ENCODE measurements at places on chromosomes 13 and 19.

GRCh38 chr13:109667056-109667455 is 119.3 kb downstream of the IRS2 start:
- no peak for DNase-seq

DNA sequence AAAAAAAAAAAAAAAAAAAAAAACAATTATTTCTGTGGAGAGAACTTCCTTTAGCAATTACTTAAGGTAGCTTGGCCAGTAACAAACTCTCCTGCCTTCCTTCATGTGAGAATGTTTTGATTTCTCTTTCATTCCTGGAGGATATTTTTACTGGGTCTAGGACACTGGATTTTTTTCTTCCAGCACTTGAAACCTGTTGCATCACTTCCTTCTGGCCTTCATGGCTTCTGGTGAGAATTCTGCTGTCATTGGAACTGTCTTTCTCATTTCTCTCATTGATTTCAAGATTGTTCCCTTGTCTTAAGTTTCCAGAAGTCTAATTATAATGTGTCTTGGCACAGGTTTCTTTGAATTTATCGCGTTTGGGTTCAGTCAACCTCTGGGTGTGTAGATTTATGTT is 19.3 kb upstream of the RAB20 start:
- DNase-seq, result no peak

GRCh38 chr19:35143231-35143715 is at the start of gene FXYD7:
TSS of gene FXYD7 (plus strand) at chr19:35143255. CDS start at chr19:35143334, 79 bp downstream.
- no peak for DNase-seq

- no peak for DNase-seq
These were observed 74.9 kb downstream of the WTIP start for GRCh38 chr19:34556488-34556887.

- no peak for DNase-seq
These were observed 20.7 kb upstream of the KLF5 start for GRCh38 chr13:73038064-73038463.

- no peak for DNase-seq
These were observed 112.5 kb upstream of the SLC7A1 start for GRCh38 chr13:29707876-29708543.

- DNase-seq, result no peak
These were observed 25.7 kb upstream of the TPP2 start for GRCh38 chr13:102571075-102571474.

DNA sequence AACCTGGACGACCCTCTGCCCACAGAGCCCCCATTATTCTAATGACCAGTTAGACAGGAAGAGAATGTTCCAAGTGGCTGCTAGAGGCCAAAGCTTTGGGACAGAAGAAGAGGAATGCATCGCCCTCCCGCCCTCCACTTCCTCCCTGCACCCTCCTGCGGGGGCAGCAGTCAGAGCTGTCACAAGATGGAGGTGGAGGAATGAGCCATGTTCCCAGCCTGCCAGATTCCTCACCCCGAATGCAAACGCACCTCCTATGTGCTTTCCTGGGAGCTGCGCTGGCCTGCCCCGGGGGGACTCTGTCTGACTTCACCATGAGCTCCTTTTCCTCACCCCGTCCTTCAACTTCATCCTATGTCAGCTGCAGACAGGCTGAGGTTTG is 1.7 kb downstream of the YJEFN3 start:
- no peak for DNase-seq

DNA sequence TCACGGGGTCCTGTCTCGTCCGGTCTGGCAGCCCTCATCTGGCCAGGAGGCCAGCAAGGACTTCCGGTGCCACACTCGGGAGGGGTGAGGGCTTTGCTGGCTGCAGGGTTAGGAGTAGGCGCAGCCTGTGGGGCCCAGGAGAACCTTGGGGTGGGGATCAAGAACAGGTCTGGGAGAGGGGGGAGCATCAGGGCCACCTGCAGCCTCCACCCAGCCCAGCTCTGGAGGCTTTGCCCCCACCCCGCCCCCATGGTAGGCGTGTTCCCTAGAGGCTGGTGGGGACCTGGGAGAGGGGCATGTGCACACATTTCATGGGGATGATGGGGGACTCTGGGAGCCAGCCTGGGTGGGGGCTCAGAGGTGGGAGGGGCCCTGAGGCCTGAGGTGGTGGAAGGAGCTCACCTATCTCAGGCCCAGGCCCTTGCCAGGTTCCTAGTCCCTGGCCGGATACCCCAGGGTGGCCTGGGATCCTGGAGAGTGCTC is 23.3 kb downstream of the WTIP start:
- DNase-seq, result no peak

GRCh38 chr13:90428522-90429210 is 918.8 kb upstream of the MIR17HG start:
- DNase-seq, result no peak

DNA sequence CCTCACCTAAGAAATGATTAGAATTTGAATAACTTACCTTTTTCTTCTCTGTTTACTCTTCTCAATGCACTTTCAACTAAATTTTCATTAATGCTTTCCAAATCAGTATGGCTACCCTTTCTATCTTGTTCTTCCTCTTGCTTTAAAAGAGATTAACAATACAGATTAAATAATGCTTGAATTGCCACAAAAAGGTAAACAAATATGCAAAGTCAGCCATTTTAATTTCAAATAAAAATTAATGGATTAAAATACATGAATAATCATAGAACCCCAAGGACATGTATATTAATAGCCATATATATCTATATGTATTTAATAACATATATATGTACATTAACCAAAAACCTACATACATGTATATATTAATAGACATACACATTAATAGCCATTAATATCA is 7.9 kb upstream of the NEK5 start:
- no peak for DNase-seq

GRCh38 chr19:33000910-33001309 is 28.9 kb downstream of the FAAP24 start:
- no peak for DNase-seq

DNA sequence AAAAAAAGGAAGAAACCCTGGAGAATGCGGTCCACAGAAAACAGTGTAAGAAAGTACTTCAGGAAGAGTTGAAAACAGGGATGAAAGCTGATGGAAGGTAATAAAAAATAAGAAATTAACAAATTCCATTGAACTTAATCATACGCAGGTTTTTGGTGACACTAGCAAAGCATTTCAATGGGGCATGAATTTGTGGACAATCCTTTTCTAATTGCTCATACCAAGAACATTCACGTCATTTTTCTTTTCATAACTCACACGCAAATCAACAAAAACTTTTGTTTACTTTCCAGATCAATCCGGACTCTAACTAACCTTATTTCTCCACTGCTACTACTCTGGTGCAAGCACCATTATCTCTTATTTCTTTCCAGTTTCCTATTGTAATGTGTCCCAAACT is 1195.0 kb downstream of the SLITRK5 start:
- no peak for DNase-seq

DNA sequence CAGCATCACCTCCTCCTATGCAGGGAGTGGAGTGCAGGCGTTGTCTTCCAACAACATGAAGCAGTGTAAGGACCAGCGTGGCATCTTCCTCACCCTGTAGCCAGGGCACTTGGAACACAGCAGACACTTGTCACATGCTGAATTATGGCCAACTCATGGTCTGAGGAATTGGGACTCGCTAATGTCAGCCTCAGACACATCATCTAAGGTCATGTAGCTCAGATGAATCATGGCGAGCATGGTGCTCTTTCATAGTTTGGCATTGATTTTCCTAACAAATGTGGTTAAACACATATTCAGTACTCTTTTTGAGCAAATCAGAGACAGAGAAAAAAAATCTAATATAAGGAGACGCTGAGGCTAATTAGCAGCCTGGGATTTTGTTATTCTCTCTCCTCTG is 99.6 kb upstream of the SGCG start:
- DNase-seq, result no peak

GRCh38 chr13:84730376-84730775 is 848.1 kb upstream of the SLITRK1 start:
- DNase-seq, result no peak

GRCh38 chr19:41869374-41869955 is 7.6 kb upstream of the CD79A start:
- no peak for DNase-seq

- DNase-seq, result no peak
These were observed 19.6 kb downstream of the RNF6 start for GRCh38 chr13:26202365-26202972.

GRCh38 chr19:43639519-43640423 is at the start of gene CADM4:
TSS of gene CADM4 (minus strand) at chr19:43639850. CDS start at chr19:43639790, 60 bp downstream.
- no peak for DNase-seq

GRCh38 chr19:18053576-18054219 is 33.0 kb downstream of the IL12RB1 start:
- no peak for DNase-seq

GRCh38 chr19:41541990-41542584 is 33.9 kb upstream of the CEACAM21 start:
- DNase-seq, result peak; percentile 77

DNA sequence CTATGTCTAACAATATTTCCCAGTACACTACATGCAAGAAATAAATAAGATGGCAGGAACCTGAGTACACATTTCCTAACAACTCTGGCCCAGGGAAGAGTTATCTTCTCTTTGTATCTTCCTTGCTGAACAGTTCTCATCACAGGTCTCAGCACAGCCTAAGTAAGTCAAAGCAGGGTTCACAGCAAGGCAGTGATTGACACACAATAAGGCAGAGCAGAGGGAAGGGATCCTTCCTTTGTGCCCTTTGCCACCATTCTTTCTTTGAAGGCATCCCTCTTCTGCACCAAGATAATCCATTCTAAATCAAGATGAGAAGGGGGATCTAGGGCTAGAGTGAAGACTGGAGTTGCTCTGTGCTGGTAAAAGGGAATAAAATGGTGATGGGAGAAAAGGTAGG is 73.4 kb upstream of the TRPC4 start:
- DNase-seq, result no peak

GRCh38 chr19:46737298-46737654 is 8.6 kb upstream of the FKRP start:
- DNase-seq, result no peak

DNA sequence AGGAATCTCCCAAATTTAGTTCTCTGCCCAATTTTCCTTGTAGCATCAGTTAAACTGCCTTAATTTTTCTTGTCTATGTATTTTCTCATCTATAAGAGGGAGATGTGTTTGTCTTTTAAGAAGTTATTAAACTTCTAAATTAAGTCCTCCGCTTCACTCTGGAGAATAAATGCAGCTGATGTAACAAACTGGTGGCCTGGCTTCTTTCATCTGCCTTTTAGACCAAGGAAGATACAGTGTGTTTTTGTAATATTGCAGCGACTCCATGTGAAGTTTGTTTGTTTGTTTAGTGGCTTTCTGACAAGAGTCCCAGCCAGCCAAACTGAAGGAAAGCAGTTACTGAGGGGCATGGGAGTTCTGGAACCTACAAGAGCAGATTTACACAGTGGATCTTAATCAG is 56.4 kb downstream of the KLF12 start:
- DNase-seq, result no peak

DNA sequence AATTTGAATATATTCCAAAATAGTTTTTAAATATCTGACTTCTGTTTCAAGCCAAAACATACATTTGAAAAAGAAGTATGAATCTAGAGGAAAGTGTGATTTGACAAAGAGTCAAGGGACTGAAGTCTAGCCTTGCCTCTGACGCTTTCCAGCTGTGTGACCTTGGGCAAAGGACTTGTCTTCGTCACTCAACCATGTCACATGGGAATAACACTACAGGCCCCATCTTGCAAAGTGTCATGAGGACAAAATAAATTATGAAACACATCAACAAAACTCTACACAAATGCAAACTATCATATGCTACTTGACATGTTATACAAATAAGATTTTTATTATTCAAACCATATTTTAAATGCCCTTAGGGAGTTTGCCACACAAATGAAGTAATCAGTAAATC is 73.0 kb downstream of the CYSLTR2 start:
- no peak for DNase-seq

GRCh38 chr19:34178274-34178610 is 5.9 kb downstream of the LSM14A start:
- no peak for DNase-seq

DNA sequence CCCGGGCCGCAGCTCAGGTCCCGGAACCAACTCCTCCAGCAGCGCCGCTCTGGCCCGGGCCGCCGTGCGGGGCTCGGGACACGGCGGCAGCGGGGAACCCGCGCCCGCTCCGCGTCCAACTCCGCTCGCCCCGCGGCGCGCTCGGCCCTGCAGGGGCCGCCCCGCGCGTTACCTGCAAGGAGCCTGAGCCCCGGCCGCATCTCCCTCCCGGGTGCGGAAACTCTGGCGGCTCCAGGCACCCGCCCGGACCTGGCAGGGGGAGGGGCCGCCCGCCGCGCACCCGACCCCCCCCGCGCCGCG is at the start of gene TMTC4:
TSS of gene TMTC4 (minus strand) at position 224 of the 300 bp plus-strand sequence. CDS start 4,433 bp downstream, outside the sequence.
- no peak for DNase-seq

- DNase-seq, result no peak
These were observed 12.7 kb downstream of the SLC27A1 start for GRCh38 chr19:17482877-17483604.

GRCh38 chr19:13117772-13118423 is at the start of gene NACC1:
TSS of gene NACC1 (plus strand) at chr19:13118264. CDS start at chr19:13135208, 16,944 bp downstream.
- DNase-seq, result peak; percentile 93

DNA sequence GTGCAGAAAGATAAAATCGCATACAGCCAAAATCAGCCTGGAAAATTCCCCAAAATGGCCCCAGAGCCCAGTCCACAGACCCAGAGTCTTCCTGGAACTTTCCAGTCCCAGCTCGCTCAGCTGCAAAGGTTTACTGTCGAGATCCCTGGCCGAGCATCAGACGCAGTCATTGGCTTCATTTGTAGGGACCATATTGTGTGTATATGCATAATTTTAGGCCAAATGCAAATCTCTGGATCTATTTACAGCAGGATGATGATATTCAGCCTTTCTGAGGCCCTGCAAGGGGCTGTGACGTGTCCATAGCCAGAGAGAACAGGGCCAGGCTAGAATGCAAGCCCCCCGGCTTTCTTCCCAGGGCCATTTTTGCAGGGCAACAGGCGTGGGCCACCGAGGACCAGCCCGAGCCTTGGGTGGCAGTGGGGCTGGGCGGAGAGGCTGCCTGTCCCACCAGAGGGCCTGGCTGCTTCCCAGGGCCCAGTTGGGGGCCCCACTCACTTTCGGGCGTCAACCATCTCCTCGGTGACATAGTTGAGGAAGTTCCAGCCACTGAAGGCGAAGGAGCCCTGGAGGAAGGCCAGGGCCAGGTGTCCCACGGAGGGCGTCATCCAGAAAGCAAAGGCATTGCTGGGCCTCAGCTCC is 13.7 kb downstream of the SLC7A10 start:
- no peak for DNase-seq

- DNase-seq, result no peak
These were observed 9.7 kb downstream of the FBXL12 start for GRCh38 chr19:9808855-9809824.

All from hematopoietic multipotent progenitor cell (in vitro differentiated cells).